ENCODE measurements at places on chromosomes 3 and 15. TPM values are rescaled to one million over a fixed set of nuclear protein-coding genes. Genes with fewer than 3 reads are reported as not detected.

Gene WDR53
- 13.7 TPM for total RNA-seq

Gene TM4SF18
- 0.76 TPM for total RNA-seq

Gene GRIP2
- total RNA-seq = 2.0 TPM

Gene TUSC2
- total RNA-seq = 12.2 TPM

Gene PPARG
- total RNA-seq = 13.3 TPM

Gene APOD
- total RNA-seq = 3.5 TPM

Gene NCK1
- 61.9 TPM for total RNA-seq

Gene SOX2
- 16.0 TPM for total RNA-seq

Gene ATP13A5
- 0.12 TPM for total RNA-seq

Gene TPRG1
- total RNA-seq = 30.4 TPM
